ENCODE measurements at places on chromosomes 7 and 10. TPM values are rescaled to one million over a fixed set of nuclear protein-coding genes. Genes with fewer than 3 reads are reported as not detected.

HGF gene
- 0.13 TPM for total RNA-seq

GBX1 gene
- not detected for total RNA-seq

ZKSCAN5 gene
- total RNA-seq = 9.7 TPM

ATP6V0A4 gene
- total RNA-seq = 0.22 TPM

GPR85 gene
- not detected for total RNA-seq

CPN1 gene
- total RNA-seq = 0.16 TPM

GOLGA7B gene
- 4.9 TPM for total RNA-seq

CH25H gene
- total RNA-seq = not detected

OTUD1 gene
- total RNA-seq = 4.2 TPM

LRRC4 gene
- not detected for total RNA-seq

CLCN1 gene
- 0.06 TPM for total RNA-seq

BHLHA15 gene
- total RNA-seq = 0.66 TPM

ADAM8 gene
- 3.0 TPM for total RNA-seq

TMEM229A gene
- total RNA-seq = not detected

GPR15LG gene
- total RNA-seq = not detected

CTAGE8 gene
- total RNA-seq = not detected

CCDC172 gene
- not detected for total RNA-seq

CLRN3 gene
- total RNA-seq = not detected

CDC14C gene
- not detected for total RNA-seq

OPALIN gene
- total RNA-seq = not detected

SLC13A1 gene
- total RNA-seq = not detected

NKX1-2 gene
- total RNA-seq = 0.04 TPM

IDI2 gene
- total RNA-seq = not detected

EPHB6 gene
- 0.81 TPM for total RNA-seq

PILRA gene
- total RNA-seq = 3.4 TPM

KCP gene
- 0.17 TPM for total RNA-seq

WEE2 gene
- not detected for total RNA-seq

ACTR3C gene
- total RNA-seq = not detected

HHEX gene
- 16.6 TPM for total RNA-seq

TAS2R41 gene
- not detected for total RNA-seq

TAS2R3 gene
- not detected for total RNA-seq

ARMH3 gene
- 12.3 TPM for total RNA-seq

MNX1 gene
- 6.1 TPM for total RNA-seq

Measured in A549 treated with DMSO at 1 μM for 4 hours (cell line).